Activated CD8-positive, alpha-beta memory T cell treated with anti-CD3 and anti-CD28 coated beads, Interleukin-2, amount 10 ng/mL, durations not matched to agents 7 days and 5 days (primary cell): ENCODE measurements at places on chromosomes 4 and X. TPM values are rescaled to one million over a fixed set of nuclear protein-coding genes. Genes with fewer than 3 reads are reported as not detected.

DNA sequence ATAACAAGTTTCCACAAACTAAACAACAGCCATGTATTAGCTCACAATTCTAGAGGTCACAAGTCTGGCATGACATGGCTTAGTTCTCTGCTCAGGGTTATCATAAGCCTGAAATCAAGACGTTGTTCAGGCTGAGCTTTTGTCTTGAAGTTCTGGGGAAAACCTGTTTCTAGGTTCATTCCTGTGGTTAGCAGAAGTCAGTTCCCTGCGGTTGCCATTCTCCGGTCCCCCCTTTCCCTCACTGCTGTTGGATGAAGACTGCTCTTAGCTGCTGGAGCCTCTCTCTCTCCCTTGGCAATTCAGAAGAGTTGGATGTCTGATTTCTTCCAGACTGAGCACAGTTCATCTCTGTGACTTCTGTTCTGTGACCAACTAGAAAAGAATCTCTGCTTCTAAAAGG, 962.6 kb downstream of the PCDH7 start:
- no peaks in the 10 kb centered on the region for H3K36me3 ChIP-seq
- H3K4me3 ChIP-seq: no peak overlapping the region
- H3K4me1 ChIP-seq: no peaks in the 10 kb centered on the region

GRCh38 chr4:122218762-122219161, 66.6 kb downstream of the BLTP1 start:
- H3K27me3 ChIP-seq: no peaks in the 10 kb centered on the region
- H3K4me1 ChIP-seq: no peaks in the 10 kb centered on the region
- peaks cover 37% of the 10 kb centered on the region for H3K36me3 ChIP-seq
- no peak overlapping the region for H3K4me3 ChIP-seq
- H3K27ac ChIP-seq: no peak overlapping the region
- no peak for DNase-seq

DNA sequence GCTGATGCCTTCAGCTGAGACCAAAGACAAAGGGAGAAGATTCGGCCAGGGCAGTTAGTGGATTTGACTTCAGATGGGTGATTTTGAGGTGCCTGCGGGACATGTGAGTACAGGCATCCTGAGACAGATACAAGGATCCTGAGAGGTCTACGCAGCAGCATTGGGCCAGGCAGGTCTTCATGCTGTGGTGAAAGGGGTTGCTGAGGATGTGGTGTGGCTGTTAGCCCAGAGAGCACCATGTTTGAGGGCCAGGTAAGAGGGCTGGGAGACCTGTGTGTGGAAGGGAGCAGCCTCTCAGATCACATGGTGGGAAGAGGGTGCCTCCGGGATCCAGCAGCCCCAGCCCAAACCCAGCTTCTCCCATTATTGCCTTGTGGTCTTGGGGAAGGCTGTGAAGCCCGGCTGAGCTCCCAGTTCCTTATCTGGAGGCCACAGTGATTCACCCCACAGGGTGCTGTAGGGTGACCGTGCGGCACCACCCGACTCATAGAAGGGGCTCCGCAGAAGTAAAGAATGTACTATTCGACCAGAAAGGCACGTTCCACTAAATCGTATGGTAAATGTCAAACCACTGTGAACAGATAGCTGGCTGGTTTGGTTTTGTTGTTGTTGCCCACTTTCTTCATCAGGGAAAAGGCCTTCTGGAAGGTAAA, 27.7 kb upstream of the TADA2B start:
- peaks cover 32% of the 10 kb centered on the region for H3K36me3 ChIP-seq
- no peak overlapping the region for H3K27ac ChIP-seq
- no peak for DNase-seq
- no peaks in the 10 kb centered on the region for H3K27me3 ChIP-seq
- H3K4me1 ChIP-seq: peaks cover 17% of the 10 kb centered on the region
- no peak overlapping the region for H3K4me3 ChIP-seq

GRCh38 chrX:13014111-13015096, 30.0 kb downstream of the FAM9C start:
- no peaks in the 10 kb centered on the region for H3K27me3 ChIP-seq
- peaks cover 52% of the 10 kb centered on the region for H3K4me1 ChIP-seq
- DNase-seq: no peak
- peak overlapping the region; percentile 18 for H3K4me3 ChIP-seq
- peaks cover 3% of the 10 kb centered on the region for H3K36me3 ChIP-seq

- H3K4me1 ChIP-seq: peaks cover 25% of the 10 kb centered on the region
- no peaks in the 10 kb centered on the region for H3K36me3 ChIP-seq
- no peak overlapping the region for H3K4me3 ChIP-seq
- peaks cover 14% of the 10 kb centered on the region for H3K27me3 ChIP-seq
- H3K27ac ChIP-seq: no peak overlapping the region
These were observed 121.2 kb upstream of the NAP1L5 start for GRCh38 chr4:88818631-88819470.

DNA sequence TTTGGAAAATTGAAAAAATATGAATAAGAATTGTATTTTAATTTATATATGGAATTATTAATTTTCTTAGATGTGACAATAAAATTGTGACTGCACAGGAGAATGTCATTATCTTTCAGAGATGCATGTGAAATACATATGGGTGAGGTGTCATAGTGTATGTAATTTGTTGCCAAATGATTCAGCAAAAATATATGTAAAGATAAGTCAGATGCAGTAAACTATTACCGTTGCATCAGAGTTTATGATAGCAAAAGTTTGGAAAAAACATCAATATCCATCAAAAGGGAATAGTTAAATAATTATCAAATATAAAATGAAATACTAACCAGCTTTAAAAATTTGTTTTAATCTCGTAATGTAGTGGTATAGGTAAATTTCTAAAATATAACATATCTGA, 10.4 kb upstream of the SLC7A11 start:
- peaks cover 2% of the 10 kb centered on the region for H3K4me1 ChIP-seq
- H3K27ac ChIP-seq: no peak overlapping the region
- peaks cover 2% of the 10 kb centered on the region for H3K27me3 ChIP-seq
- no peaks in the 10 kb centered on the region for H3K36me3 ChIP-seq

DNA sequence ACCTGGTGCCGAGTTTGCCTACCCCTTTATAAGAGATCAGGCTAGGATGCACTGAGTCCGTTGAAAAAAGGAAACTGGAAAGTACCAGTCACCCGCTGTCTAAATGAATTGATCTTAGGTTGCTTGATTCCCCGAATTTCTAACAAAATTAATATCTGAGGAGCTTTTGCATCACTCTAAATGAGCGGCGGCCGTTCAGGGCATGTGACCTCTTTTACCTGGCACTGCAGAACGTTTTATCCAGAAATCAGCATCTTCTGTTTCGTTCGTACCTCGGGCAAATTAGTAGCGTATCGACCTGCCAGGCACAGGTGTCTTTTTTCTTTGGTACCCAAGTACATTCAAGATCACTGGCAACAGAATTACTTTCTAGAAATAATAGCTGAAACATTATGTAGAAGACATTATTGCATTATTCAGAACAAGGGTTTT, 876 bp downstream of the KLHL2 start:
- H3K27me3 ChIP-seq: no peaks in the 10 kb centered on the region
- peaks cover 10% of the 10 kb centered on the region for H3K36me3 ChIP-seq
- peak overlapping the region; percentile 85 for H3K4me3 ChIP-seq
- peaks cover 71% of the 10 kb centered on the region for H3K4me1 ChIP-seq
- no peak for DNase-seq

- H3K36me3 ChIP-seq: no peaks in the 10 kb centered on the region
- H3K4me3 ChIP-seq: no peak overlapping the region
- no peak for DNase-seq
- no peaks in the 10 kb centered on the region for H3K27me3 ChIP-seq
These were observed 249.9 kb downstream of the HNRNPD start for GRCh38 chr4:82123934-82124333.

GRCh38 chr4:176745902-176746301, 46.8 kb downstream of the VEGFC start:
- no peaks in the 10 kb centered on the region for H3K4me1 ChIP-seq
- no peak for DNase-seq
- H3K4me3 ChIP-seq: no peak overlapping the region
- no peak overlapping the region for H3K27ac ChIP-seq
- no peaks in the 10 kb centered on the region for H3K36me3 ChIP-seq
- no peaks in the 10 kb centered on the region for H3K27me3 ChIP-seq

- no peaks in the 10 kb centered on the region for H3K27me3 ChIP-seq
- no peaks in the 10 kb centered on the region for H3K36me3 ChIP-seq
- no peak for DNase-seq
- H3K27ac ChIP-seq: no peak overlapping the region
These were observed 218.7 kb downstream of the BMPR1B start for GRCh38 chr4:94976371-94977011.

- H3K27me3 ChIP-seq: peaks cover 2% of the 10 kb centered on the region
- DNase-seq: no peak
- no peaks in the 10 kb centered on the region for H3K36me3 ChIP-seq
- peaks cover 5% of the 10 kb centered on the region for H3K4me1 ChIP-seq
- H3K4me3 ChIP-seq: no peak overlapping the region
- no peak overlapping the region for H3K27ac ChIP-seq
These were observed 95.1 kb downstream of the MAD2L1 start for GRCh38 chr4:119971431-119972084.

- H3K36me3 ChIP-seq: no peaks in the 10 kb centered on the region
- H3K4me1 ChIP-seq: no peaks in the 10 kb centered on the region
- DNase-seq: no peak
- peaks cover 22% of the 10 kb centered on the region for H3K27me3 ChIP-seq
- no peak overlapping the region for H3K27ac ChIP-seq
These were observed 101.1 kb upstream of the SHISA3 start for GRCh38 chr4:42296196-42296595.

DNA sequence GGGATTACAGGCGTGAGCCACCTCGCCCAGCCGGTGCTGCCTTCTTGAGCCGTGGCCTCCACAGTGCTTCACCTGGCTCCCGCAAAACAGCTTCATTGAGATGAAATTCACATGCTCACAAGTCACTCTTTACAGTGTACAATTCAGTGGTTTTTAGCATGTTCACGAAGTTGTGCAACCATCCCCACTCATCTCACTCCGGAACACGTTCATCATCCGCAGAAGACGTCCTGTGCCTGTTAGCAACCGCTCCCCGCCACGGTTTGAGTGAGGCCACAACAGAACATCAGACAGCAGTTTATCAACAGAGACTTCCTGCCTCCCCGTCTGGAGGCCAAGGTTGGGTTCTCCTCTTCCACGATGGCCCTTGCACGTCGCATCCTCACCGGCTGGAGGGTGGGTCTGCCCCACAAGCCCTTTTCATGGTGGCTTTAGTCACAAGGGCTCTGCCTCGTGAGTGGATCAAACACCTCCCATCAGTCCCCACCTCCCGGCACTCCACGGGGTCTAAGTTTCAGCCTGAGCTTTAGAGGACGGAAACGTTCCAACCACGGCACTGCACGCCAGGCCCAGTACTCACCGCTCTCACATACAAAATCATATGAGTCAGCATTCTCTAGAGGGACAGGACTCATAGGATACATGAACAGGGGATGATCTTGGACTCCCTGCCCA, 29.6 kb upstream of the SPON2 start:
- peaks cover 46% of the 10 kb centered on the region for H3K4me1 ChIP-seq
- H3K4me3 ChIP-seq: peak overlapping the region; percentile 63
- DNase-seq: peak; percentile 97
- peaks cover 16% of the 10 kb centered on the region for H3K36me3 ChIP-seq

DNA sequence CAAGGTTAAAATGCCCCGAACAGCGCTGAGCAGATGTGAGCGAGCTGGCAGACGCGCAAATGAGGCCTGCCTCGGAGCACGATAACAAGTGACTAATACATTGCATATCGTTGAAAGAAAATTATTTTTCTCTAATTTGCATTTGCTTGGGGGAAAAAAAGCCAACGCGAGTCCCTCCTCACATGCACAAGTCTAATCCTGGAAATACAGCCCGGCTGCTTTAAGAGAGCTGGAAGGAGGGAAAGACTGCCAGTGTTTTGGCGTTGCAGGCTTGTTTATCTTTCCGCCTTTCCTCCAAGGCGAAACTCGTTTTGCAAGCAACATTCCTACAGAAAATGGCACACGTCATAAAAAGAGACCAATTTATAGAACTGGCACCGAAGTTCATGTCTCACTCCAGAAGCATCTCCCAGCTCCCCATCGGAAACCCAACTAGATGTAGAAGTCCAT, 12.6 kb downstream of the BCOR start:
- no peak for DNase-seq
- no peak overlapping the region for H3K27ac ChIP-seq
- H3K4me1 ChIP-seq: peaks cover 47% of the 10 kb centered on the region
- peaks cover 3% of the 10 kb centered on the region for H3K36me3 ChIP-seq
- H3K4me3 ChIP-seq: no peak overlapping the region

DNA sequence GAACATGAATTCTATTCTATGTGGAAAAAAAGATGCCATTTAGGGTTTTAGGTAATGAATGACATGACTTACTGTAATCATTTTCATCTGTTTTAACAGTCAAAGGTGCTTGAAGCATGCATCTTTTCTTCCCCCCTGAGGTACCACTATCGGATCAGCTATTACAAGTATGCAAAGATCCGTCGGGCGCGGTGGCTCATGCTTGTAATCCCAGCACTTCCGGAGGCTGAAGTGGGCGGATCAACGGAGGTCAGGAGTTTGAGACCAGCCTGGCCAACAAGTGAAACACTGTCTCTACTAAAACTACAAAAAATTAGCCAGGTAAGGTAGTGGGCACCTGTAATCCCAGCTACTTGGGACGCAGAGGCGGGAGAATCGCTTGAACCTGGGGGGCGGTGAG, 241.3 kb downstream of the ARAP2 start:
- H3K27ac ChIP-seq: no peak overlapping the region
- no peak overlapping the region for H3K4me3 ChIP-seq
- no peak for DNase-seq
- no peaks in the 10 kb centered on the region for H3K36me3 ChIP-seq

GRCh38 chrX:101655534-101655933, 4.1 kb downstream of the ARMCX2 start:
- H3K4me1 ChIP-seq: peaks cover 8% of the 10 kb centered on the region
- H3K4me3 ChIP-seq: no peak overlapping the region
- no peak overlapping the region for H3K27ac ChIP-seq
- peaks cover 5% of the 10 kb centered on the region for H3K27me3 ChIP-seq
- DNase-seq: no peak
- H3K36me3 ChIP-seq: no peaks in the 10 kb centered on the region

DNA sequence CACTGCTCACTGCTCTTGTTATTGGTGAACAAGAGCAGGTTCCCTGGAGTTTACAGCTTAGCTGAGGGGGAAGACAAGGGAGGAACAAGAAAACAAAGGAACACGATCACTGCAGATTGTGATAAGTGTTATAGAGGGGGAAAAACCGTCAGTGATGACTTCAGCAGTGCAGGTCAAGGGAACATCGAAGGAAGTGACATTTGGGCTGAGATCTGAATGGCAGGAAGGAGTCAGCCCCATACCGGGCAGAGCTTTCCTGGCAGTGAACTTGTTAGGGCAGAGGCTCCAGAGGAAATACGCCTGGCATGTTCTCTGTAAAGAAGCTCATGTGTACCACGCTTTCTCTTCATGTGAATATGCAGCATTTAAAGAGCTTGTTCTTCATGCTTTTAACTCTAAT, 78.1 kb downstream of the LDB2 start:
- H3K4me3 ChIP-seq: no peak overlapping the region
- H3K27me3 ChIP-seq: no peaks in the 10 kb centered on the region
- DNase-seq: no peak

DNA sequence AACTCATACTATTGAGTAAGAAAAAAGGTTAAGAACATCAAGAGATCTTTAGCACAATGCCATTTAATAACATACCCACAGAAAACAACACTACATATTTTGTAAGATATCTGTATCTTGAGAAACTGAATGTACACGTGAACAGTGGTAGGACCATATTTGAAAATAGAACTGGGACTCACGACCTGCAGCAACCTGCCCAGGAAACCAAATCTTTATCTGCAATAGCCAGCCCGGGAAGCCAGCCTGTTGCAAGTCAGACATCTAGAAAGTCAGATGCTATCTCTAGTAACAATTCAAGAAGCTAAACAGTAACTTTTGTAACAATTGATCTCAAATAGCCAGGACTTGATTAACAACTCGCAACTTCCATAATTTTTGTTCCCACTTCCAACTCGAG, 52.6 kb upstream of the SOD3 start:
- no peaks in the 10 kb centered on the region for H3K27me3 ChIP-seq
- H3K4me3 ChIP-seq: no peak overlapping the region
- no peak for DNase-seq
- H3K27ac ChIP-seq: no peak overlapping the region
- H3K36me3 ChIP-seq: no peaks in the 10 kb centered on the region

FOXO4 gene
- total RNA-seq: 14.6 TPM

DGKK gene
- total RNA-seq: not detected

C1QTNF7 gene
- total RNA-seq: not detected

DMRTC1 gene
- total RNA-seq: not detected
